ENCODE measurements at places on chromosomes 13 and 19.
A peak's percentile ranks its signal among the peaks of the same experiment; 100 is the strongest.

DNA sequence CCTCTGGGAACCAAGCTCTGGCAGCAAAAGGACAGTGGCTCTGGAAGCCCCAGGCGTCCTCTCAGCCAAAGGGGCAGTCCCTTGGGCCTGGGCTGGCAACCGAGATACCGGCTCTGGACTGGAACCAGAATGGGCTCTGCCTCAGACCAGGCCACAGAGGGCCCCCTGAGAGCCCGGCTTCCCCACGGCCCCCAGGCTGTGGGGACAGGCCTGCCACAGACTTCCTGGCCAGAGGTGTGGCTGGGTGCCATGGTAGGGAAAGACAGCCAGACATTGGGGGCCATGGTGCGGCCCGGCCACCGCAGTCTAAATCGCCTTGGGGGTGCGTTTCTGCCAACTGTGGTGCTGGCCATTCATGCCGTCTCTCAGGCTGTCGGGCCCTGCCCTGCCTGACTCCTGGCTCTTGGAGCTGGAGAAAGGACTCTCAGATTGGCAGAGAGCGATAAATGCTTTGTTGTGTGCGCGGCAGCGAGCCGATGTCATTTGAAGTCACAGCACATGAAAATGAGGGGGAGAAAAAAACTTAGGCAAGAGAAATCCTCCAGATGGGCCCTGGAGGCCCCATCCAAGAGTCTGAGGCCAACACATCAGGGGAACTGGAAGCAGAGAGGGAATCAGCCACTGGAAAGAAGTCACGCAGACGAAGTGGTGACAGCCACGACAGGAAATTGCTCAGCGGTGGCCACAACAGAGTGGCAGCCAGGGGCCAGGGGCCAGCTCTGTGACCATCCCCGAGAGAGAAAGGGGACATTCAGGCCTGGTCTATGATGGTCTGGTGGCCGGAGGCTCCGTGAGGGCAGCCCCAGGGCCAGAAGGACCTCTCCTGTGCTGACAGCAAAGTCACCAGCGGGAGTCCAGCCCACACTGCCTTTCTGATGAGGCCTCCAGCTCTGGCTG, 26.5 kb downstream of the SH3GL1 start:
- DNase-seq = peak; percentile 36

- DNase-seq = peak; percentile 74
These were observed 678 bp downstream of the ISOC2 start for GRCh38 chr19:55460670-55461258.

DNA sequence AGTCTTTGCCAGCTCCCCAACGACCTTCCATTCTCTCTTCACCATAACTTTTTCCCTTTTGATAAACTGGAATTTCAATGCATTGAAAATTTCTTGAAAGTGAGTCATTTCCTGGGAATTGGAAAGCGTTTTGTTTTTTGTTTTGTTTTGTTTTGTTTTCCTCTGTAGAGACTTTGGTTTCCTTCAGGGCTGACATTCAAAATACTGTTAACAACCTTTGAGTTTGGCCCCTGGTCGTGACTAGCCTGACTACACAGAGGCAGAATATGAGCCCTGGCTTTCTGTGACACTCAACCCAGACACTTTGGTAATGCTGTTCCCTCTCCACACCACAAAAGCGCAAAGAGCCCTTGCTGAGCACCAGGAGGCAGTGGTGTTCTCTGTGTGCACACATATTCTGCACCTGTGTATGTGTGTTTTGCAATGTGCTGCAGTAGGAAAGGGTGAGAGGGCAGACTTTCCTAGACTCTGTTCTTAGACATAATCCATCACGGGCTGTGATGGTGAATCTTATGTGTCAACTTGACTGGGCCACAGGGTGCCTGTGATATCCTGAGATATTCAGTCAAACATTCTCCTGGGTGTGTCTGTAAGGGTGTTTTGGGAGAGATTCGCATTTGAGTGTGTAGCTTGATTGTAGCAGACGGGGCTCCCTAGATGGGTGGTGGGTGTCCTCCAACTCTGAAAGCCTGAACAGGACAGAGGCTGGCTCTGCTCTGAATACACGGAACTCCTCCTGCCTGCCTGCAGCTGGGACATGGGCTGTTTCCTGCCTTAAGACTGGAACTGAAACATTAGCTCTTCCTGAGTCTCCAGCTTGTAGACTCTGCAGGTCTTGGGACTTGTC, 29.5 kb upstream of the ANKRD10 start:
- peak; percentile 69 for DNase-seq

DNA sequence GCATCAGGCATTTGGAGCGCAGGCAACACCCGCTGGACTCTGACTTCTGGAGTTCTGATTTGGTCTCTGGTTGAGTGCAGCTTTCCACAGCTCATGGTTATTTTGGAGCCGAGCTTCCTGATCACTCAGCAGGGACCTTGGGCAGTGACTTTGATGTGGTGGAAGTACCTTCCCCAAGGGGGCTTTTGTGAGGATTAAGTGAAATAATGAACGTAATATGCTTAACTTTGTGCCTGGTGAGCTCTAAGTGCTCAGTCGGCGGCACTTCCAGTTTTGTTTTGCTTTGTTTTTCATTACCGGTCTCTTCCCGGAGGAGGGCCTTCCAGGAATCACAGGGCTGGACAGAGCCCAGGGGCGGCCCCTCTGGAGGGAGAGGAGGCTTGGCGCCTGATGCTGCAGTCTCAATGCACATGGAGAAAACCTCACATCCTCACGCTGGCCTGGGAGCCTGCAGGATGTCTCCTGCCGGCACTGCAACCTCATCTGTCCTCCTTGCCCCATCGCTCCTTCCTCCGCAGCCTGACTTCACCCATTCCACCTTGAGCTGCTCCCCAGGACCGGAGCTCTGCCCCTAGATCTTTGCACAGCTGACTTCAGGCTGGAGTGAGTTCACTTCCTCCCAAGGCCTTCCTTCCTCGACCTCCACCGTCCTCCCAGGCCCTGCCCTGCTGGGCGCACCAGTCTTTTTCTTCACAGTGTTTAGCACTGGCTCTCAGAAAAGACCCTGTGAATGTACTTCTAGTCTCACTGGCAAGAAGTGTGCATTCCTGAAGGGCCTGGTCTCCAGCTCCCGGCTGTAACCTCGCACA, 1.5 kb downstream of the PLEKHF1 start:
- peak; percentile 64 for DNase-seq

DNA sequence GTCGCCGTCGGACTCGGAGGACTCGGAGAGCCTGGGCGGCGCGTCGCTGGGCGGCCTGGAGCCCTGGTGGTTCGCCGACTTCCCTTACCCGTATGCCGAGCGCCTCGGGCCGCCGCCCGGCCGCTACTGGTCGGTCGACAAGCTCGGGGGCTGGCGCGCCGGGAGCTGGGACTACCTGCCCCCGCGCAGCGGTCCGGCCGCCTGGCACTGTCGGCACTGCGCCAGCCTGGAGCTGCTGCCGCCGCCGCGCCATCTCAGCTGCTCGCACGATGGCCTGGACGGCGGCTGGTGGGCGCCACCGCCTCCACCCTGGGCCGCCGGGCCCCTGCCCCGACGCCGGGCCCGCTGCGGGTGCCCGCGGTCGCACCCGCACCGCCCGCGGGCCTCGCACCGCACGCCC, 2.5 kb upstream of the GRWD1 start:
- no peak for DNase-seq

DNA sequence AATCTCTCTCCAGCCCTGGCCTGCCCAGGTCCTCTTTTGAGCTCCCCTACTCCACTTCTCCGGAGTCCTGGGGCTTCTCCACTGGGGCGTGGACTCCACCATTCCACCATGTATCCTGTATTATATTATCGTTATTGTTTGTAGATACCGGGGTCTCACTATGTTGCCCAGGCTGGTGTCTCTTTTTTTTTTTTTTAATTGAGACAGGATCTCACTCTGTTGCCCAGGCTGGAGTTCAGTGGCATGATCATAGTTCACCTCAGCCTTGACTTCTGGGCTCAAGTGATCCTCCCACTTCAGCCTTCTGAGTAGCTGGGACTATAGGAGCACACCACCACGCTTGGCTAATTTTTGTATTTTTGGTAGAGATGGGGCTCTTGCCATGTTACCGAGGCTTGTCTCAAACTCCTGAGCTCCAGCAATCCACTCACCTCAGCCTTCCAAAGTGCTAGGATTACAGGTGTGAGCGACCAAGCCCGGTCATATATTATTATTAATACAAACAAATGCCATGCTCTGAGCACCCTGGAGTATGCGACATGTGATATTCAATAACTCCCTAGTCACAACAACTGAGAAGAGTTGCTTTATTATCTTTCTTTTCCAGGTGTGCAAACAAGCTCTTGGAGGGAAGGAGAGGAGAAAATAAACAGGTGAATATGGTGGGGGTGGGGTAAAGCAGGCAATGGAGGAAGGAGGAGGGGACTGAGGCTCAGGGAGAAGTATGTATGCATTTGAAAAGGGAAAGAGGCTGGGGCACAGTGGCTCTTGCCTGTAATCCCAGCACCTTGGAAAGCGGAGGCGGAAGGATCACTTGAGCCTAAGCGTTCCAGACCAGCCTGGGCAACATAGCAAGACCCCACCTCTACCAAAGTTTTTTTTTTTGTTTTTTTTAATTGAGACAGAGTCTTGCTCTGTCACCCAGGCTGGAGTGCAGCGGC, 2.8 kb upstream of the CERS4 start:
- no peak for DNase-seq

DNA sequence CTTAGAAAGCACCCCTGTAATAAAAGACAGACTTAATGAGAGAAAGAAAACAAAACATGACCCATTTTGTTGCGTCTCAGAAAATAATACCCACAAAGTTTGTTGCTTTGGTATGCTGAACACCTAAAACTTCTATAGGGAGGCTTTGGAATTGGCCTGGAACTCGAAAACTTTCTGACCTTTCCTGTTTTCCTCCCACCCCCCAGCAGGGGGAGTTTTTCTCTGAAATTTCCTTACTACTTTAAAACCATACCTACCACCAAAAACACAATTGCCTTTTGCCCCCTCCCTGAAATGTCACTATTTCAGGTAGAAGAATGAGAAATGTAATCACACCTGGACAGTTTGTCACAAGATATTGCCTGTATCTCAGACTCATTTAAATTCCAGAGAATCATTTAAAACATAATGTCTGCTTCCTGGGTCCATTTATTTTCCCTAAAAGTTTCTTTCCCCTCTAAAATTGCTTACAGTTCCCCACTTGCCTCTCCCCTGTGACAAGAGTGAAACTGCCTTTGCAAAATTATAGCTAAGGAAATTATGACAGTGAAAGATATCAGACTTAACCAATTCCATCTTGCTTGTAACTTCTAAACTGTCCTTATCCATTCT, 2700.2 kb downstream of the PCDH9 start:
- DNase-seq = no peak

DNA sequence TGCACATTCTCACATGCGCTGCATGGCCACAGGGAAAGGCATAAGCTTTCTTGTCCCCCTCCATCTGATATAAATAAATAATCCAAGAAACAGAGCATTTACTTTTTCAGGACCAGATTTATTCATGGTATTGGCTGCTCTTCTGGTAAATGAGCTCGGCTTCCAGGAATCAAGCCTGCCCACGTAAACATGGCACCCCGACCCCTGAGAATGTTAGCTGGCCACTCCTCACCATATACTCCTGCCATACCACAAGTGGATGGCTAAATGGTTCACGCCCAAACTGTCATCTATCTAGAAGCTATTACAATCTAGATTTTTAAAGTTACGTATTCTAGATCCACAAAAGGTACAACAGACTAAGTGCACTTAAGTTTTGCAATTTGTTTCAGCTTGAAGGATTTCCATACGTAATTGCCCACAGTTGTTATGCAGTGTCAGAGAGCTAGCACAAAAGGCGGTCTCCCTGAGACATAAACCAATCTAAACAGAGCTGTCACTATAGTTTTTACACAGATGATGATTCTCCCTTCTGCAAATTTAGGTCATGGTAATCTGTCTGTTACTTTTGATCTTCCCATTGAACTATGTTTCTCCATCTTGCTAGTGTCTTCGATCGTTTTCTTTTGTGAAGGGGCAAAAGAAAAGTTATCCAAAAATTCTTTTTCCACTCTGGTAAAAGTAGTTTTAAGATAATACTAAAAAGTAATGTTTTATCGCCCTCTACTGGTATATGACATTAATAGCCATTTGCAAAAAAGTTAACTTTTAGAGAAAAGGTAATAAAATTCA, 16.2 kb upstream of the FOXO1 start:
- peak; percentile 35 for DNase-seq

DNA sequence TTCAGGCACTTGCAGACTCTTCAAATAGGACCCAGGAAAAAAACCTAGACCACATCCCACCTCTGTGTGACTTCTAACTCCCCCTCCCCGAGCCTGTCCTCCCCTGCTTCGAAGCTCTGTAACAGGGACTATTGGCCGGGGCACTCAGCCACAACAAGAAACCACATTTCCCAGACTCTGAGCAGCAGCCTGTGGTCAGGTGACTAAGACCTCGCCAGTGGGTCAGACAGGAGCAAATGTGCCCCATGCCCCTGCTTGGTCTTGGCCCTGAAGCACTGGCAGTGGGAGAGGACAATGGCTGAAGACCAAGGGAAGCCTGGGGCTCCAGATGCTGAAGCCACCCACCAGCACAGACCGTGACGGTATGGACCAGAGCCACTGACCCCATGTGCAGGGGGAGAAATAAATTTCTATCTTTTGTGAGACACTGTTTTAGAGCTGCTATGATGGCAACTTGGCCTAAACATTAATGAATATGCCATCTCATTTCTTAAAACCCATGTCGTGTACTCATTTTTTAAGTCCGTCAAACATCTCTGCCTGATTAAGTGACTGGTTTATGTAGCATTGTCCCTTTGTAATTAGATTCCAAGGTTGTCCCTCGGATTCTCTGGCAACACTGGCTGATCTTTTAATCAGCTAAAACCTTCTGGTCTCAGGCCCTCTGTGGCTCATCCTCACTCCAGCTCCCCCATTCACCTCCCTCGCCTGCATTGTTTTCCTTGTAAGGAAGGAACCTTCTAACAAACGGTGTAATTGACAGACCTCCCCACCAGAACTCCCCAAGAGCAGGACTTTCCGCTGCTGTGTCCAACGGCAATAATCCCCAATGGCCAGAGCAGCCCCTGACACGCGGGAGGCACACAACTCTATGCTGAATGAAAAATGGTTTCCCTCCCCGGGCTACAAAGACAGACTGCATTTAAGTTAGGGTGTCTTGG, 98.4 kb downstream of the STK24 start:
- DNase-seq = peak; percentile 36

GRCh38 chr13:38167164-38167822, 182.4 kb upstream of the UFM1 start:
- no peak for DNase-seq

GRCh38 chr13:44163108-44163507, 210.5 kb upstream of the SERP2 start:
- no peak for DNase-seq

- DNase-seq = no peak
These were observed 44.5 kb upstream of the EPHX3 start for GRCh38 chr19:15276620-15277215.

GRCh38 chr19:30402436-30403202, 30.4 kb downstream of the ZNF536 start:
- DNase-seq = no peak

DNA sequence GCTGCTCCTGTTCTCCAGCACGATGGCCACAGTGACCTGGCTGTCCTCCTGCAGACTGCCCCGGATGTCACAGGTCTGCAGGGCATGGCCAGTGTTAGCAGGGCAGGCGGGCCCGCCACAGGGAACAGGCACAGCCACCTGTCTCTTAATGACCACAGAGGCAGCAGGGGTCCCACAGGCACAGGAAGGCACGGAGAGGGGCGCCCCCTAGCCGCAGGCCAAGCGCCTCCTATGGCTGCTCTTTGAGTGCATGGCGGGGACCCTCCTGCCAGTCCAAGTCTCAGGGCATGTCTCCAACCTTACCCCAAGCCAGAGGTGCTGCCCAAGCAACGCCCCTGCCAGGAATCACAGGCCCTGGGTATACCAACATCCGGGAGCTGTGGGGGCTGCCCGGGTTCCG, 14.1 kb downstream of the IZUMO4 start:
- DNase-seq = no peak
